Retinal pigment epithelial cell (primary cell): ENCODE measurements at places on chromosomes 11 and 22.

- DNase-seq = no peak
Observed at GRCh38 chr11:15289723-15290122, 175.0 kb downstream of the INSC start.

GRCh38 chr11:13055200-13055599, 46.1 kb downstream of the RASSF10 start:
- no peak for DNase-seq

GRCh38 chr22:36493690-36494110, 12.3 kb upstream of the TXN2 start:
- DNase-seq = no peak

DNA sequence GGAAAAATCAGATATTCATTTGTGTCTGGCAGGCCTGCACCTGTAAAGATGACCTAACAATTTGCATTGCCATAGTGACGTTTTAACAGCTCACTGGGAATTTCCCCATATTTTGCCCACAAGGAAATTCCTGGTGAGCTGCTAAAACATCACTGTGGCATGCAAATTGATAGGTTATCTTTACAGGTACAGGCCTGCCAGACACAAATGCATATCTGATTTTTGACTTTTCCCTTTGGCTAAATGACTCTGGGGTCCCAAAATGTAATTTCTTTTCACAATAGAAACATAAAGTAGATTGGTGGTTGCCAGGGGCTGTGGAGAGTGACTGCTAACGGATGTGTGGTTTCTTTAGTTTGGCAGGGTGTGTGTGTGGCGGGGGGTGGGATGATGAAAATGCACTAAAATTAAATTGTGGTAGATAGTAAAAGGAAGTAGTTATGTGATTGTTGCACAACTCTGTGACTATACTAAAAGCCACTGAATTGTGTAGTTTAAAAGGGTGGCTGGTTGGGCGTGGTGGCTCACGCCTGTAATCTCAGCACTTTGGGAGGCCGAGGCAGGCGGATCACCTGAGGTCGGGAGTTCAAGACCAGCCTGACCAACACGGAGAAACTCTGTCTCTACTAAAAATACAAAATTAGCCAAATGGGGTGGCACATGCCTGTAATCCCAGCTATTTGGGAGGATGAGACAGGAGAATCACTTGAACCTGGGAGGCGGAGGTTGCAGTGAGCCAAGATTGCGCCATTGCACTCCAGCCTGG, 18.5 kb upstream of the FEZ1 start:
- no peak for DNase-seq

GRCh38 chr11:3824714-3825472, 15.9 kb downstream of the RHOG start:
- DNase-seq = no peak

GRCh38 chr11:15871904-15872626, 484.3 kb downstream of the SOX6 start:
- no peak for DNase-seq

DNA sequence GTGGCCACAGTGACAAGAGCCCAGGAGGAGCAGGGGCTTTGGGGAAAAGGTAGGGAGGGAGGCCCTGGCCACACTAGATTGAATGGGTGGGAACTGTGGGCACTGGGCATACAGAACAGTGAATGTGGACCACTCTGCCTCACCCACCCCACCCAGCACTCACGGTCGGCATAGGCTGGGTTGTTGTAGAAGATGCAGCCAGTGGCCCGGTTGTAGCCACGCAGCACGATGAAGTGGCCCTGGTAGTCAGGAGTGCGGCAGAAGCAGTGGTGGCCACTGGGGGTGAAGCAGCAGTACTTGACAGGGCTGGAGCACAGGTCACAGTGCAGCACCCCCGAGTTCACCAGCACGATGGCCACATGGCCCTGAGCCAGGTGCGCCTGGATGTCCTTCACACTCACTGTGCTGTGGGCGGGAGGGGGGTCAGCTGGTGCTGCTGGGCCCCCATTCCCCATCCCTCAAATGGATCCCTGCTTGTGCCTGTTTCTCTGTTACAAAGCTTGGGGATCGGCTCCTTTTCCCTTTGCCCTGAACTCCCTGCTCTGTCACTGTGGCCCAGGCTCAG, 11.2 kb downstream of the GUCD1 start:
- DNase-seq = no peak

DNA sequence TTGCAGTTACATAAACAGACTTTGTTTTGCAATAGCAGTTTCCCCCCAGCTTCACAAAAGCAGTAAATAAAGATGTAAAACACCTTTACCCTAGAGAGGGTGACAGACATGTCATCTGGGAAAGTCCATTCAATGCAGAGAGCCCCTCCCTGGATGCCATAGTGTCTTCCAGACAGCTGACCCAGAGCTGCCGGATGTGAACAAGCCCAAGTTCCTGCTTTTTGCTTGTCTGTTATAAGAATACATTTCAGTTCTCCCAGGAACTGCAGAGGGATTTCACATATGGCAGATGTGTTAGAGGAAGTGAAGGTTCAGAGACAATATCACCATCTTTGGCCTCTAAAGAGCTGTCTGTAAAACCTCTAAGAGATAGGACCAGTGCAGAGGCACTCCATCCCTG, 48.9 kb downstream of the RELT start:
- DNase-seq = no peak

- peak; percentile 29 for DNase-seq
Observed at GRCh38 chr22:43826142-43827002, 14.3 kb upstream of the EFCAB6 start.
